Progenitor cell of endocrine pancreas (in vitro differentiated cells): ENCODE measurements at places on chromosomes 6 and 20. TPM values are rescaled to one million over a fixed set of nuclear protein-coding genes. Genes with fewer than 3 reads are reported as not detected.

GRCh38 chr6:158769771-158770432 is 49.3 kb downstream of the EZR start:
- no peak overlapping the region for H3K4me3 ChIP-seq
- DNase-seq, result no peak
- peaks cover 11% of the 10 kb centered on the region for H3K4me1 ChIP-seq
- H3K36me3 ChIP-seq, result peaks cover 54% of the 10 kb centered on the region
- no peaks in the 10 kb centered on the region for H3K27me3 ChIP-seq

DNA sequence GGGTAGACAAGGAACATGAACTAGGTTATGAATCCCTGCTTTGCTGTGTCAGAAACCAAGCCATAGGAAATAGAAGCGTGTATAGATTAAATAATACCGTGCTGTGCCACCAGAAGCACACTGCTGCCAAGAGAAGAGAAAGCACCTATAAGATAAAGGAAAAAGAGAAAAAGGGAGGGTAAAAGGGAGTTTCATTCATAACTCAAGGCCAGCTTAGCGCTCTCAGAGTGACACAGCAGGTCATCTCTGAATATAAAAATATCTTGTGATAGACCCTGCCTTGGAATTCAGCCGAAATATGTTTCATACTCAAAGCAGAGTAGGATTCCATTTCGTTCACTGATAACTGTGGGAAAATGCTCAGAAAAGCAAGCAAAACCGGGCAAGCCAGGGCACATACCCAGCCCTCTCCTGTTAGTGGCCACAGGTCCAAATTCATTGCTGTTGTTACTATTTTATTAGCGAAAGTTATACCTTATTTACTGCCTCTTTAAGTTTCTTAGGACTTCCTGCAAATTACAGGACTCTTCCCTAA is 8.7 kb downstream of the JAG1 start:
- DNase-seq, result no peak
- peaks cover 63% of the 10 kb centered on the region for H3K36me3 ChIP-seq
- peak overlapping the region; percentile 40 for H3K4me3 ChIP-seq
- no peaks in the 10 kb centered on the region for H3K27me3 ChIP-seq

GRCh38 chr6:165697171-165697570 is 34.1 kb upstream of the PDE10A start:
- no peak overlapping the region for H3K4me3 ChIP-seq
- no peak overlapping the region for H3K27ac ChIP-seq
- DNase-seq, result no peak

DNA sequence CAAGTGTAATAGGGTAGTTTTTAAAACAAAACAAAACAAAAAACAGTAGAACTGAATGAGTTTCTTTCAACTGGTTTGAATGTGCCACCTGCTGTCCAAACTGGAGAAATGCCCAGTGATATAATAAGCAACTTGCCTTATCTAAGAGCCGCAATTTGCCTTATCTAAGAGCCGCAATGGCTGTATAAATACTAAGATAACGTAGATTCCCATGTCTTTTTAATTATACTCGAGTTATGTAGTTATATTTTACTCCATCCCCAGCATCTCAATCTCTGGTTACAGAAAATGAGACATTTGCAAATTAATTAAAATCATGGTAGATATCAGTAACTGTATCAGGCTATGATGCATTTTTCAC is 67.2 kb downstream of the RPP40 start:
- H3K4me3 ChIP-seq, result no peak overlapping the region
- peaks cover 10% of the 10 kb centered on the region for H3K36me3 ChIP-seq
- H3K27me3 ChIP-seq, result no peaks in the 10 kb centered on the region
- DNase-seq, result no peak
- no peak overlapping the region for H3K27ac ChIP-seq

- H3K27ac ChIP-seq, result no peak overlapping the region
- H3K4me1 ChIP-seq, result peaks cover 21% of the 10 kb centered on the region
- no peaks in the 10 kb centered on the region for H3K27me3 ChIP-seq
- DNase-seq, result no peak
- H3K36me3 ChIP-seq, result no peaks in the 10 kb centered on the region
Measured at GRCh38 chr6:18390476-18390875, 3.3 kb downstream of the RNF144B start.

- no peak overlapping the region for H3K27ac ChIP-seq
- DNase-seq, result no peak
- no peak overlapping the region for H3K4me3 ChIP-seq
- no peaks in the 10 kb centered on the region for H3K27me3 ChIP-seq
- H3K36me3 ChIP-seq, result no peaks in the 10 kb centered on the region
- no peaks in the 10 kb centered on the region for H3K4me1 ChIP-seq
Measured at GRCh38 chr20:858011-858410, 24.5 kb downstream of the FAM110A start.

GRCh38 chr6:138107752-138108592 is 753 bp upstream of the PERP start:
- peak overlapping the region; percentile 96 for H3K4me3 ChIP-seq
- no peaks in the 10 kb centered on the region for H3K27me3 ChIP-seq
- peak overlapping the region; percentile 99 for H3K27ac ChIP-seq

GRCh38 chr6:154783229-154783628 is 50.0 kb downstream of the SCAF8 start:
- H3K36me3 ChIP-seq, result peaks cover 19% of the 10 kb centered on the region
- H3K4me3 ChIP-seq, result no peak overlapping the region
- H3K27me3 ChIP-seq, result no peaks in the 10 kb centered on the region
- H3K27ac ChIP-seq, result no peak overlapping the region
- DNase-seq, result no peak

The RNF182 gene
- 1.9 and 2.5 TPM in 2 replicates for total RNA-seq
